HT1080 (cell line): ENCODE measurements at places on chromosomes 7 and 10.

DNA sequence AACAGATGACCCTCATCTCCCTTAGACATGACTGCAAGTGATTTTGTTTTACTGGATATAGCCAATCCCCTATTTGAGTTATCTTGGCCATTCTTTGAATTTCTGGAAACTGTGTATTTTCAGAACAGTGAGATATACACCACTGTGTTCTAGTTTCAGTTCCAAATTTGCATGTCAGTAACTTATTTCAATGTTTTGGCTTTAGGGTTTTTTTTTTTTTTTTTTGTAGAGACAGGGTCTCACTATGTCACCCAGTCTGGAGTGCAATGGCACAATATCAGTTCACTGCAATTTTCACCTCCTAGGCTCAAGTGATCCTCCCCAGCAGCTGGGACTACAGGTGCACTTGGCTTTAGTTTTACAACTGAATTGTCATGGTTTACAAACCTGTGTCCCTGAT is 67.2 kb downstream of the ATAD1 start:
- no peak for DNase-seq

DNA sequence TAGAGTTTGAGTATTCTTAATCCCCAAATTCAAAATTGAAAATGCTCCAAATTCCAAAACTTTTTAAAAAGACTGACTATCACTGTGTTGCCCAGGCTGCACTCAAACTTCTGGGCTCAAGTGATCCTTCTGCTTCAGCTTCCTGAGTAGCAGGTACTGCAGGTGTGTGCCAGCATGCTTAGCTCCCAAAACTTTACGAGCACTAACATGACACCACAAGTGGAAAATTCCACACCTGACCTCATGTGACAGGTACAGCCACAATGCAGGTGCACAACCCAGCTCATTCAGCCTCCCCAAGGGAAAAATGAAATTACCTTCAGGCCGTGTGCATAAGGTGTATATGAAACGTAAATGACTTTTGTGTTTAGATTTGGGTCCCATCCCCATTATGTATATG is 16.5 kb downstream of the CDC123 start:
- DNase-seq, result no peak

GRCh38 chr10:79386637-79387465 is 39.6 kb downstream of the PPIF start:
- DNase-seq, result no peak

GRCh38 chr7:64882341-64883112 is 20.5 kb upstream of the ZNF273 start:
- DNase-seq, result no peak

DNA sequence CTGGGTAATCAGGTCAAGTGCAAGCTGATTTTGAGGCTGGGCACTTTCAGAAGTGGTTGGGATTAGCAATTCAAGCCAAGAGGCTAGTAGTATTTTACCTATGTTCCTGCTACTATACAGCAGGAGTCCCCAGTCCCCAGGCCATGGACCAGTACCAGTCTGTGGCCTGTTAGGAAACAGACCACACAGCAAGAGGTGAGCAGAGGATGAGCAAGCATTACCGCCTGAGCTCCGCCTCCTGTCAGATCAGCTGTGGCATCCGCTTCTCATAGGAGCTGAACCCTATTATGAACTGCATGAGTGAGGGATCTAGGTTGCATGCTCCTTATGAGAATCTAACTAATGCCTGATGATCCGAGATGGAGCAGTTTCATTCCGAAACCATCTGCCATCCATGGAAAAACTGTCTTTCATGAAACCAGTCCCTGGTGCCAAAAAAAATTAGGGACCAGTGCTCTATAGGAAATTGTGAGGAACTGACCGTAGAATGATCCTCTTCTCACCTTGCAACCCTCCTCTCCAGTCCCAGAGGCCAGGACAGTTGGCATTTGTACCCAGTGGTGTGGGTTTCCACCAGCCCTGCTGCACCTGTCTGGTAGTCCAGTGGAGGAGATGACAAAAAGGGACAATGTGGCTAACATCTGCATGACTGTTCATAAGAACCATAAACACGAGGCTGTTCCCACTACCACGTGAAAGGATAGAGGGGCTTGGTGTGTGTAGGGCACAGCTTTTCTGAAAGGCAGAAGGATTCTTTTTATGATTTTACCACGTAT is 172.5 kb downstream of the KIAA1217 start:
- no peak for DNase-seq
